CD4-positive, alpha-beta memory T cell (primary cell): ENCODE measurements at places on chromosomes 7 and 10. TPM values are rescaled to one million over a fixed set of nuclear protein-coding genes. Genes with fewer than 3 reads are reported as not detected.

The NEUROG3 gene
- total RNA-seq: not detected

The CYP26C1 gene
- 0.22 TPM for total RNA-seq

The TSPAN12 gene
- total RNA-seq: not detected

The EPO gene
- not detected for total RNA-seq

The CCL26 gene
- not detected for total RNA-seq

The STAG3 gene
- 7.7 TPM for total RNA-seq

The FBXW4 gene
- total RNA-seq: 96.6 TPM

DNA sequence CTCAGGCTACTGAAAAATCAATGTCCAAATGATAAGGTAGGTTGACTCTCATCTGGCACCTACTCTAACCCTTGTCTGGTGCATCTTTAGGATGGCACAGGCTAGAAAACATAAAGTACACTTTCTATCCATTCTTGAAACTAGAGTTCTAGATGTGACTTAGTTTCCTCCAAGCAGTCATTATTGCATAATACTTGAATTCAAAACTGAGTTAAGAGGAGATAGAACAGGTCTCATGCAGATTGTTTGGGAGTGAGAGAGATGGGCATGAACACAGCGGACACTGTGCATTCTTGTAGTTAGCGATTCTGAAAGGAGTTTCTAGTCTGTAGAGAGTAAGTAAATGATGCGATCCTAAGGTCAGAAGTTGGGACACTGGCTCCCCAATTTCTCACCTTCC is 149.2 kb downstream of the PDE1C start:
- no peaks in the 10 kb centered on the region for H3K4me1 ChIP-seq
- H3K36me3 ChIP-seq: no peaks in the 10 kb centered on the region
- no peak overlapping the region for H3K4me3 ChIP-seq

DNA sequence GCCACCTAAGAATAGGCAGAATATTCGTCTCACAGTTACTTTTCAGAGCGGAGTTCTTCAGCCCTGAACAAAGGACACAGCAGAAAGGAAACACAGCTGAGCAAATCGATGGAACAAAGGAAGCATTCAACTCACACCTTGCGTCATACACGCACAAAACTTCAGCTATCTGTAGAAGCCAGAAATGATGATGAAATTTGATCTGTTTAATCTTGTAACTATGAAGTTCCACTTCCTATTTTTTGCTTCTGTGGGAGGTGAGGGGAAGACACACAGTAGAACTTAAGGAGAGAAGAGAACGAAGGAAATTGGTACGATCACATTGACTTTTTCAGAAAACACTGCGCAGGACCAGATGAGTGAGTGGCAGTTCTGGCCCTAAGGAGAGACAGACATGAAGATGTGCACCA is 26.2 kb downstream of the FAM171A1 start:
- H3K27me3 ChIP-seq: no peaks in the 10 kb centered on the region
- no peaks in the 10 kb centered on the region for H3K4me1 ChIP-seq
- no peak overlapping the region for H3K27ac ChIP-seq
- H3K4me3 ChIP-seq: no peak overlapping the region
- DNase-seq: no peak

GRCh38 chr10:75375838-75376237 is 25.7 kb downstream of the ZNF503 start:
- H3K27ac ChIP-seq: no peak overlapping the region
- H3K4me3 ChIP-seq: no peak overlapping the region
- no peaks in the 10 kb centered on the region for H3K27me3 ChIP-seq
- H3K4me1 ChIP-seq: no peaks in the 10 kb centered on the region
- no peak for DNase-seq
- no peaks in the 10 kb centered on the region for H3K36me3 ChIP-seq

DNA sequence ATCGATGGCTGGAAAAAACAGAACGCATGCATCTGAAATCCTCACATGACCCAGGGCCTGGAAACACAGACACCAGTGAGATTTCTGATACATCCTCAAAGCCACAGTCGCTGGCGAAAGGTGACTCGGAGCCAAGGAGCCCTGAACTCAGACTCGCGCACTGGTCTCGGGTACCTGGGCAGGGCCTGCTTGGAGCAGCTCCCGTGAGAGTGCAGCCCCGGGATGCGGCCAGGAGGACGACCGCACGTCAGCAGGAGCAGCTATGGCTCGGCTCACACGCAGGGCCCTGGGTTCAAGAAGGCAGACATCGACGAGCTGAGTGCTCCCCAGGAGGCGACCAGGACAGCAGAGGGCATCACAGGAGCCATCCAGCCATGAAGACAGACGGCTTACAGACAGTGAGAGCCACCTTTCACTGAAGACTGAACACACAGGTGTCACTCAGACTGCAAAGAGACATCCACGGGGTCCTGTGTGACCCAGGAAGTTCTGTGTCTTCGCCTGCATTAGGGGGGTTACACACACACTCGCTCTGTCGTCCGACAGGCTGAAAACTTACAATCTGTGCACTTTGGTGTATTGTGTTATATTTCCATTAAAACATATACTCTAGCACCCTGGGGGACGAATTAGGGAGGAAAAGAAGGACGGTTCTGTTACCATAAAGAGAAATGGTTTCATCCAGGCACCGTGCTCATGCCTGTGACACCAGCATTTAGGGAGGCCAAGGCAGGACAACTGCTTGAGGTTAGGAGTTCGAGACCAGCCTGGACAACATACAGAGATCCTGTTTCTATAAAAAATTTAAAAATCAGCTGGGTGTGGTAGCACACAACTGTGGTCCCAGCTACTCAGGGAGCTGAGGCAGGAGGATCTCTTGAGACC is 227.7 kb downstream of the MAD1L1 start:
- no peak overlapping the region for H3K4me3 ChIP-seq
- no peaks in the 10 kb centered on the region for H3K36me3 ChIP-seq
- no peak overlapping the region for H3K27ac ChIP-seq
- H3K4me1 ChIP-seq: no peaks in the 10 kb centered on the region

GRCh38 chr10:23192712-23193434 is 761 bp downstream of the PTF1A start:
- no peak overlapping the region for H3K4me3 ChIP-seq
- peaks cover 8% of the 10 kb centered on the region for H3K27me3 ChIP-seq
- DNase-seq: no peak
- no peak overlapping the region for H3K27ac ChIP-seq

GRCh38 chr10:114329634-114330365 is 74.5 kb downstream of the AFAP1L2 start:
- H3K27ac ChIP-seq: no peak overlapping the region
- no peaks in the 10 kb centered on the region for H3K36me3 ChIP-seq
- H3K4me1 ChIP-seq: no peaks in the 10 kb centered on the region

GRCh38 chr10:29348836-29349235 is 60.0 kb downstream of the LYZL1 start:
- no peaks in the 10 kb centered on the region for H3K4me1 ChIP-seq
- H3K27ac ChIP-seq: no peak overlapping the region
- no peaks in the 10 kb centered on the region for H3K27me3 ChIP-seq
- H3K4me3 ChIP-seq: no peak overlapping the region
